ENCODE measurements at places on chromosomes 3 and 15.

DNA sequence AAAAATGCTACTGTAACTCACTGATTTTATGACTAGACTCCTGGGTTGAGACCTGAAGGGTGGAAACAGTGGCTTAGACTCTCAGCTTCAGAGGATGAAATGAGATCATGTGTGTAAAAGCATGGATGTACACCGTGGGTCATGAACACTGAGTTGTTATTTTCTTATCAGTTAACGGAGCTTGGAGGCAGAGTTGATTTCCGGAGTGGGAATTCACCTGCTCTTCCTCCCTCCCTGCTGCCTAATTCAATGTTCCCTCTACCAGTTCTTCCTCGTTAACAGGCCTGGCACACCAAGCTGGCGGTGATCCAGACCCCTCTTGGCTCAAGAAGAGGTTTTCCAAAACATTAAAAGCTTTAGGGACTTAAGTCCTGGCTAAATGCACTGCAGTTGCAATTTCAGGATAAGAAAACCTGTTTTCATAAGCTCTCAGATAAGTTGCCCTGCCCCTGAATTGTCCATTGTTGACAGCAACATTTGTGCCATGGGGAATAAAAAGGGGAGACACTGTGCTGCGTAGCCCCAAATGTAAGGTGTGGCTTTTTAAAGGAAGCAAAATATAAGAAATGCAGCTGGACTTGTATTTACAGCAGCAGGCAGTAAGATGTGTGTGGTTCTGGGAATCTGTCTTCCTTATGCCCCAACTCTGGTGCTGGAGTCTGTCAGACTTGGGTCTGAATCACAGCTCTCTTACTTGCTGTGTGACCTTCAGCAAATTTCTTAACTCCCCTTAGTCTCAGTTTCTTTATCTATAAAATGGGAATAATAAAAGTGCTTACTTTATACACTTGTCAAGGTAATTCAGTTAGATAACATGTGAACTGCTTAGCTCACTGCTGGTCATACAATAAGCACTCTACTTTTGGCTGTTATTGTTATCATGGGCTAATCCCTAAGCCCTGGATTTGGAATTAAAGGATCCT lies 9.9 kb downstream of the PDIA5 start:
- DNase-seq, result no peak

DNA sequence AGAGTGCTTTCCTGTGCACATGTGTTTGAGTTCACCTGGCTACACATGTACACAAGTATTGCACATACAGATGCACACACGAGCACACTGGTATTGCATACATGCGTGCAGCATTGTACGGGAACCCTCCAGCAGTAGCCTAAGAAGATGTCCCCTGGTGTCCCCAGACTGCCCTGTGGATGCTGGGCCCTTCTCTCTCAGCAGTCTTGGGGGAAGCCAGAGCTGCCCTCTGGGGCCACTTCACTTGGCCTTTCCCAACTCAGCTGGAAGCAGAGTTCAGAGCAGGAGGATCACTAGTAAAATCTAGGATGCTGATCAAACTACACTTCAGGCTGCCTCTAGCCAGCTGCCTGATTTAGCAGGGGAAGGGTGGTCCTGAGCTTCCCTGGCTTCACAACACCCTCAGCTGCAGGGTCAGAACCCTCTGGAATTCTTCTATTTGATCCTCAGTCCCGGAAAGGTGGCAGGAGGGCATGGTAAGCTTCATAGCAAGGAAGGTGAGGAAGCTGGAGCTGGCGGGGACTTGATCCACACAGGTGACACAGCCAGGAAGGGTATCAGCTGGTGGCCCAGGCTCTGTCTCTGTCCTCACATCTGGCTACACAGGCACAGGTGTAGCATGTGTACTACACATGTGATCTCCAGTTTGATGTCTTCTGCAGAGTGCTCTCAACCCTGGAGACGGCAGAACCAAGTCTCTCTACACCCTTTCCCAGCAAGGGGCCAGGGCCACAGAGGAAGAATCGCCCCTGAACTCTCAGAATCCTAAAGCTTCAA lies 36.5 kb downstream of the KLF15 start:
- DNase-seq, result no peak

DNA sequence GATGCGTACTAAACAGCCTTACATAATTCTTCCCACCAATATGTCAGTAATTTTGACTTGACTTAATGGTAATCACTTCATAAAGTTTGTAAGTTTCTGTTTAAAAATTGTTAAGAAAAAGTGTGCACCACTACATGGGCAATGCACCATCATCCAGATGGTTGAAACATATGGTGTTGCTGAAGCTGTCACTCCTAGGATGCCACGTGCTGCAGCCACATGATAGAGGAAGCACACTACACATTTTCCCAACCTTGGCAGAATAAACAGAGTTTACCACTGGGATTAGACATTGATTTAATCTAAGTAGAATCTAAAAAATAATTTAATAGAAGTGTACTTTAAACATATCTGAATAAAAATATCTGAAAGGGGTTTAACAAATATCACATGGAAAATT lies 1209.9 kb downstream of the NSUN3 start:
- no peak for DNase-seq

GRCh38 chr15:85139391-85139790 lies 157.7 kb downstream of the PDE8A start:
- no peak for DNase-seq

- DNase-seq, result no peak
Observed at GRCh38 chr15:100920516-100921135, 1.5 kb downstream of the LRRK1 start.
